ENCODE measurements at places on chromosomes 2 and 18.
A peak's percentile ranks its signal among the peaks of the same experiment; 100 is the strongest.

DNA sequence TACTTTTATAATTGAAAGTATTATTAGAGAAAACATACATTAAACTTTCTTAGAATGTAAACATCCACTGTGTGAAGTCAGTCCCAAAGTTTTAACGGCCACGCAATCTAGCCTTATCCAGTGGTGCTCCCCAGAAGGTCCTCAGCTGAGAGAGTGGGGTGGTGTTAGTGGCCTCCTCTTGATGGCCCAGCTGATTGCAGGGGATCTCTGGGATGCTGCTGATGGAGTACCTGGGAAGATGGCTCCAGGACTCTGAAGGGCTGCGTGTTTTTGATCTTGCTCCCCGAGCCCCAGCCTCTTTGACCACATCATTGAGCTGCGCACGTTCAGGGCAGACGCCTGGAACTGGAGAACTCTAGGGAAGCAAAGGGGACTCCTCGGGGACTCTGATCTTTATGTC is 181.4 kb downstream of the FAM210A start:
- no peak for DNase-seq

DNA sequence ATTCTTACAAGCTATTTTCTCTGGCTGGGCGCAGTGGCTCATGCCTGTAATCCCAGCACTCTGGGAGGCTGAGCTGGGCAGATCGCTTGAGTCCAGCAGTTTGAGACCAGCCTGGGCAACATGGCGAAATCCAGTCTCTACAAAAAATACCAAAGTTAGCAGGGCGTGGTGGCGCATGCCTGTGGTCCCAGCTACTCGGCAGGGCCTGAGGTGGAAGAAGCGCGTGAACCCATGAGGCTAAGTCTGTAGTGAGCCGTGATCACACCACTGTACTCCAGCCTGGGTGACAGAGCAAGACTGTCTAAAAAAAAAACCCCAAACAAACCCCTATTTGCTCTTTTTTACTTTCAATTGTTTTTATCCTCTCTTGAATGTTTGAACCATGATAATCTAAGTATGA is 37.0 kb downstream of the PPP4R1 start:
- DNase-seq = no peak

DNA sequence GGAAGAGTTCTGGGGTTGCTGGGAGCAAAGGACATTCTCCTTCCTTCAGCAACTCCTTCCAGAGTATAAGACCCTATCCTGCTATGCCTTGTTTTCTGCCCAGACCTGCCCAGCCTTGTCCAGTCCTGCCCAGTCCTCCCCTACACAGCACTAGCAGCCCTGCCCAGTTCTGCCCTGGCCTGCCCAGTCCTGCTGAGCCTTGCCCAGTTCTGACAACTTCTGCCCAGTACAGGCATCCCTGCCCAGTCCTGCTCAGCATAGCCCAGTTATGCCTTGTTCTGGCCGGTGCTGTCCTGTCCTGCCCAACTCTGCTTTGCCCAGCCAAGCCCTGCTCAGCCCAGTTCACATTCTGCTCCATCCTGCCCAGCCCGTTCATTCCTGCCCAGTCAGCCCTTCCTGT is 44.9 kb upstream of the ALK start:
- DNase-seq = no peak

DNA sequence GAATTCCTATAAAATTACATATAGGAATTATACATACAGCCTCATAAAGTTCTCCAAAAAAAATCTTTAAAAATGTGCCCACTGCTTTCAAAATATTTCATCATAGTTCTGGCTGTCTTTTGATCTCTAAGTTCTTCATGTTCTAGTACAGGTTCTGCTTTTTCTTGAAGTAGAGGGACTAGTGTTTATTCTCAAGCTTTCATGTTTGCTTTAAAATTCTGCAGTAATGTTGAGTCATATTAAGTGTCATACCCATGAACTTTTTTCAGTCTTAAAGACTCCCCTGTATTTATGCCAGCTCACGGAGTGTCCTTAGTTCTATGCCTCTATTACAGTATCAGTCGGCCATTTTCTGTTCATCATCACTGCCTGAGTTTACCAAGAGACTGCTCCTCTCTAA is 54.8 kb upstream of the CCDC141 start:
- DNase-seq = peak; percentile 62

- DNase-seq = no peak
Observed at GRCh38 chr2:223488814-223489213, 113.3 kb downstream of the SCG2 start.

DNA sequence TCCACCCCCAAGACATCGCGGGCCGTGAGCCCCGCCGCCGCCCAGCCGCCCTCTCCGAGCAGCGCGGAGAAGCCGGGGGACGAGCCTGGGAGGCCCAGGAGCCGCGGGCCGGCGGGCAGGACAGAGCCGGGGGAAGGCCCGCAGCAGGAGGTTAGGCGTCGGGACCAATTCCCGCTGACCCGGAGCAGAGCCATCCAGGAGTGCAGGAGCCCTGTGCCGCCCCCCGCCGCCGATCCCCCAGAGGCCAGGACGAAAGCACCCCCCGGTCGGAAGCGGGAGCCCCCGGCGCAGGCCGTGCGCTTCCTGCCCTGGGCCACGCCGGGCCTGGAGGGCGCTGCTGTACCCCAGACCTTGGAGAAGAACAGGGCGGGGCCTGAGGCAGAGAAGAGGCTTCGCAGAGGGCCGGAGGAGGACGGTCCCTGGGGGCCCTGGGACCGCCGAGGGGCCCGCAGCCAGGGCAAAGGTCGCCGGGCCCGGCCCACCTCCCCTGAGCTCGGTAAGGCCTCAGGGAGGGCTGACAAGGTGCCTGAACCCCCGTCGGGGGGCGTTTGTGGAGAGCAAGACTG is 14.2 kb downstream of the SPEG start:
- no peak for DNase-seq

Measured in skeletal muscle cell (primary cell).